ENCODE measurements at places on chromosomes 12 and 14. TPM values are rescaled to one million over a fixed set of nuclear protein-coding genes. Genes with fewer than 3 reads are reported as not detected.

GRCh38 chr12:46382408-46382963 is 9.9 kb upstream of the SLC38A2 start:
- H3K4me1 ChIP-seq, result peaks cover 40% of the 10 kb centered on the region
- H3K27ac ChIP-seq, result peak overlapping the region; percentile 94
- H3K27me3 ChIP-seq, result no peaks in the 10 kb centered on the region
- no peaks in the 10 kb centered on the region for H3K36me3 ChIP-seq

- H3K4me3 ChIP-seq, result no peak overlapping the region
- peaks cover 8% of the 10 kb centered on the region for H3K27me3 ChIP-seq
- no peak for DNase-seq
- no peak overlapping the region for H3K27ac ChIP-seq
- H3K4me1 ChIP-seq, result peaks cover 8% of the 10 kb centered on the region
Measured at GRCh38 chr12:10543499-10543898, 37.8 kb downstream of the EIF2S3B start.

DNA sequence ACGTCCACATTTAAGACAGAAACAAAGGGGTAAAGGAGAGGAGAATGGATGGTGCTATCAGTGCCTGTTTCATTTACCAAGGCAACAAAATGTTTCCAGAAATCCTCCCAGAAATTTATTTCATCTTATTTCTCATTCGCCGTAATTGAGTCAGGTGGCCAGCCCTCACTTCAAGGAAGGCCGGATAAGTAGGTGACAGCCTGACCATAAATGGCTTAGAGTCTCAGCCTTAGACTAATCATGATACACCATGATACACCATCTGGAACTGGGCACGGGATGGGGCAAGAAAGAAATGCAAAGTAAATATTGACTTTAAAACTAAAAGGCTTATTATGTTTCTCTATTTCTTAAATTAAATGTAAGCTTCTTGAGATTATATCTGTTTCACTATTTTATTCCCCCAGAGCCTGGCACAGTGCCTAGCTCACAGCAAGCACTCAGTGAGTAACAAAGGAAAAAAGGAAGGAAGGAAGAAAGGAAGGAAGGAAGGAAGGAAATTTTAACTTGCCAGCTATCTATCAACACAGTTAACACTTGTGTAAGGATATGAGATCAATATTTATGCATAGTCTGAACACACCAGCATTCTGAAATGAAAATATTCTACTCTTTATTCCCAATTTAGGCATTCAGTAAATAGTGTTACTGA is 106.1 kb upstream of the FSCB start:
- no peaks in the 10 kb centered on the region for H3K4me1 ChIP-seq
- H3K36me3 ChIP-seq, result no peaks in the 10 kb centered on the region
- H3K4me3 ChIP-seq, result no peak overlapping the region
- no peak overlapping the region for H3K27ac ChIP-seq

Gene FBLN5
- total RNA-seq, result not detected

DNA sequence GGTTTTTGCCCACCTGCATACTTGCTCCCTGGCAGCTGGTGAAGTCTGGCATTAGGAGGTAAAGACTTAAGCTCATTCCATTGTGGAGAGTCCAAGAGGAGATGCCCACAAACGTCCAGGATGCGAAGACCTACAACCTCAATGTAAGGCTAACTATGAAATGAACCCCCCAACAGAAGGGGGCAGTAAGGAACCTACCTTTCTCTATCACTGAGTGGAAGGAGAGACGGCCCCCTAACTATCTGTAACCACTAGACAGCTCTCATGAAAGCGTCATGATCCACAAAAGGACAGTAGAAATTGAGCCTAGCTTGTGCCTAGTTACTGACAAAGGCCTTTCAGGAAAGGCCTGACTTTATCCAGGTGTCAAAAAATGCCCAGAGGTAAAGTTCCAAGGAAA is 55.3 kb downstream of the ZFYVE21 start:
- no peaks in the 10 kb centered on the region for H3K4me1 ChIP-seq
- H3K27ac ChIP-seq, result no peak overlapping the region
- H3K27me3 ChIP-seq, result no peaks in the 10 kb centered on the region
- peaks cover 25% of the 10 kb centered on the region for H3K36me3 ChIP-seq
- no peak overlapping the region for H3K4me3 ChIP-seq

DNA sequence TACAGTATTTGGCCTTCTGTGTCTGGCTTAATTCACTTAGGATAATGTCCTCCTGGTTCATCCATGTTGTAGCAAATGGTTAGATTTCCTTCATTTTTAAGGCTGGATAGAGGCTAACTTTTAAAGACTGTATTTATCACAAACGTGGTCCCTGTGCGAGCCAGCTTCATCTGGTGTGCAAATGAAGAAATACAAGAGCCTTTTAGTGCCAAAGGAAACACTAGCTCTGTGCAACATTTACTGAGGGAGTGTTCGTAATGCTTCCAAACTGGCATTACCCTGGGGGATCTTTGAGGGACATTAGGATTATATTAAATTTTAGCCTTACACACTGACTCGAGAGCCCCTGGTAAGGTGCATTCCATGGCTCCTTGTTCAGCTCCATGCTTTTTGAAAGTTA is 43.0 kb upstream of the SLC38A2 start:
- DNase-seq, result no peak
- no peaks in the 10 kb centered on the region for H3K27me3 ChIP-seq
- peaks cover 11% of the 10 kb centered on the region for H3K36me3 ChIP-seq
- H3K4me1 ChIP-seq, result no peaks in the 10 kb centered on the region
- H3K27ac ChIP-seq, result no peak overlapping the region
- H3K4me3 ChIP-seq, result no peak overlapping the region

DNA sequence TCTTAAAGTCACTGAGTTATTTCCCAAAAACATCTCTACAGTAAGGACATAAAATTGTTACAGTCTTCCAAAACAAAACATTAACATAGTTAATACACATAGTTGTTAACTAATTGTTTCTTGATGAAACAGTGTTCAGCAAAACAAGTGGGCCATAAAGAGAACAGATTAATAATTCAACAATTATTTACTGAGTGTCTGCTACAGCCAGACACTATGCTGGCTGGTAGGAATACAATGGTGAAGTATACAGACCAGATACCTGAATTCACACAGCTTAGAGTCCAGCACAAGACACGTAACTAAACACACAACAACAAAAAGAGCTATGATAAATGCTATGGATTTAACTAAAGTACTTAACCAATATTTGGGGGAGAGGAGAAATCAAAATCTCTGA is 47.0 kb downstream of the PPP1R12A start:
- H3K36me3 ChIP-seq, result peaks cover 4% of the 10 kb centered on the region
- H3K4me1 ChIP-seq, result peaks cover 69% of the 10 kb centered on the region
- H3K27me3 ChIP-seq, result no peaks in the 10 kb centered on the region
- DNase-seq, result no peak

GRCh38 chr14:31173120-31173837 is 34.3 kb downstream of the HECTD1 start:
- no peak overlapping the region for H3K4me3 ChIP-seq
- H3K27ac ChIP-seq, result no peak overlapping the region
- no peaks in the 10 kb centered on the region for H3K27me3 ChIP-seq
- no peaks in the 10 kb centered on the region for H3K4me1 ChIP-seq
- DNase-seq, result no peak
- H3K36me3 ChIP-seq, result peaks cover 71% of the 10 kb centered on the region

GRCh38 chr14:105944632-105945610 is 418.5 kb downstream of the TMEM121 start:
- peak overlapping the region; percentile 46 for H3K27ac ChIP-seq
- DNase-seq, result peak; percentile 53

DNA sequence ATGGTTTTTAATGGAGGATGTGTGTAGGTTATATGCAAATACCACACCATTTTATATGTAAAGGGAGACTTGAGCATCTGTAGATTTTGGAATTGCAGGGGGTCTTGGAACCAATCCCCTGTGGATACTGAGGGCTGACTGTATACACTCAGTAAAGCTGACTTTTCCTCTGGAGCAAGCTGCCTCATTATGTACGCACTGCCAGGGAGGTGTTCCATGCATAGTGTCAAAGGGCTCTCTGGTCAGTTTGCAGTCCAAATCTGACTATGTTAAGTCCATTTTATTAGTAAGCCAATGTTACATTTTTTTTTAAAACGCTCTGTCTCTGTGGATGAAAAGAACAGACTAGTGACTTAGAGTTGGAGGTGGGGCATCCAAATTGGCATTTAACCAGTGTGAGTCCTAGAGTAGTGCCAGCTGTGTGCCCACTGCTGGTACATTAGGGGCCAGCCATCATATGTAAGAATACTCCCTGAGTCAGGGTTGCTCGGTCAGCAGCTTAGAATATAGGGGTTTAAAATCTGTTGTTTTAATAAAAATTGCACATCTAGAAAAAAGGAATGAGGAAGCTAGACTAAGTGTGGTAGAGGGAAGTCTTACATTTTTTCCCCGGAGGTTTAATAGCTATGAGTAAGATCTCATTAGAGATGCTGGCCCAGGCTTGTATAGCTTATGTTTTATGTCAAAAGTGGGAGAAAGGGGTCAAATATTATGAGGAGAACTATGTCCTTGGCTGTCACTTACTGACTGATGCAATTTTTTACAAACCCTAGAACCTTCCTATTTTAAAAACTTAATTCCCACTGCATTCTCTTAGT is 87.0 kb downstream of the TESC start:
- no peak overlapping the region for H3K4me3 ChIP-seq
- no peaks in the 10 kb centered on the region for H3K4me1 ChIP-seq
- no peaks in the 10 kb centered on the region for H3K27me3 ChIP-seq
- H3K36me3 ChIP-seq, result peaks cover 80% of the 10 kb centered on the region
- H3K27ac ChIP-seq, result no peak overlapping the region

DNA sequence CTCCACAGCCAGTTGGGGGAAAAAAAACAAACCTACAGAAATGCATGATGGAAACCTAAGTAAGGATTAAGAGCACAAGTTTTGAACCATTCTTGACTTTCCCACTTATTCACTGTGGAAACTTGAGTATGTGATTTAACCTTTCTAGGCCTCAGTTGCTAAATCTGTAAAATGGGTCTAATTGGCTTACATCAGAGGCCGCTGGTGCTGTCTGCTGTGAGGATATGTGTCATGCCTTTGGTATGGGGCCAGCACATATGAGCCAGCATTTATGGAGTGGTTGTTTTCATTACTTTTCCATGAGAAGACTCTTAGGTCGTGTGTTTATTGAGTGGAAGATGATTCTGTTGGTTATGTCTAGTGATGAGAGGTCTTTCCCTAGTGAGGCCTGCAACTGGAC is 102.4 kb downstream of the ESR2 start:
- no peak overlapping the region for H3K4me3 ChIP-seq
- H3K27me3 ChIP-seq, result no peaks in the 10 kb centered on the region
- no peak for DNase-seq

Gene VPS37B
- 51.4 TPM for total RNA-seq

Gene RBP5
- total RNA-seq, result 0.44 TPM

GRCh38 chr12:3493043-3493858 is 2.2 kb downstream of the PRMT8 start:
- peaks cover 50% of the 10 kb centered on the region for H3K27me3 ChIP-seq
- H3K27ac ChIP-seq, result no peak overlapping the region
- H3K4me3 ChIP-seq, result peak overlapping the region; percentile 20
- H3K36me3 ChIP-seq, result no peaks in the 10 kb centered on the region

DNA sequence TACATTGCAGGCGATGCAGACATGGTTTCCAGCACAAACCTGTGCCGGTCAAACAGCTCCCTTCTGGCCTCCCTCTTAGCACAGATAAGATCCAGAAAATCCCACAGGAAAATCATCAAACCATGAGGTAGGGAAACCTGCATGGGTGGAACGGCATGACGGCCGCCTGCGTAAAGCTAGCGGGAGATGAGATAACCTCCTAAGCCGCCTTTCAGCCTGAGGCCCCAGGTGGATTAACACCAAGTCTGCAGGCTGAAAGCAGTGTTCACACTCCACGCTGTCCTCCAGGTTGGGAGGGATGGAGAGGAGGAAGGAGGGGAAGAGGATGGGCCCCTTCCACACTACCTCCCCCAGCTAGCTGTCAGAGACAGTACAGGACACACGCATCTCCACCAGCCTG is 63.8 kb downstream of the TSPAN11 start:
- H3K27me3 ChIP-seq, result no peaks in the 10 kb centered on the region
- no peak overlapping the region for H3K4me3 ChIP-seq
- DNase-seq, result no peak
- no peaks in the 10 kb centered on the region for H3K36me3 ChIP-seq
- no peaks in the 10 kb centered on the region for H3K4me1 ChIP-seq
- no peak overlapping the region for H3K27ac ChIP-seq

GRCh38 chr12:62928632-62929031 is 6.3 kb downstream of the PPM1H start:
- no peaks in the 10 kb centered on the region for H3K36me3 ChIP-seq
- peaks cover 25% of the 10 kb centered on the region for H3K27me3 ChIP-seq
- H3K4me1 ChIP-seq, result peaks cover 7% of the 10 kb centered on the region
- no peak for DNase-seq
- H3K27ac ChIP-seq, result no peak overlapping the region

DNA sequence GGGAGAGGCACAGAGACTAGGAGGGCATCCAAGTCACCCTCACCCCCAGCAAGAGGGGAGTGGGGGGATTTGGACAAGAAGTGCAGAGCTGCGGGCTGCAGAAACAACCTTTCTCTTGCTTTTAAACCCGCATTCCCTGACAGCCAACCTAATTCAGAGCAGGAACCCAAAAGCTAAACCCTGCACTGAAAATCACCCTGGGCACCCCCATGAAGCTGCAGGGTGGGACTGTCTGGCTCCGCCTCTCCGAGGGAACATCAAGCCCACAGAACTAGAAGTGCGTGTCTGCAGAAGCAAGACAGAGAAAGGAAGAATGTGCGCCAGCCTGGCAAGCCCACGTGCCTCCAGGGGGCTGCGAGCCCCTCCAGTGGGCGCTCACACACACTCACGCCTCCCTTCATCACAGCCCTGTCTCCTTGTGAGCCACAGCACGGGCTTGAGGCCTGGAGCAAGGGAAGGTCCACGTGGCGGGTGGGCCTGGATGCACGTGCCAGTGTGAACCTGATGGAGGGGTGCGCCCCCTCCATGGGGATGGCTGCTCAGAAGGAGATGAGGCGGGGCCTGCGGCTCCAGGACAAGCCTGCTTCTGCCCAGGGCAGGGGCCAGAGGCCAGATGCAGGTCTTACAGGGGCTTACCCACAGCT is 27.8 kb upstream of the PNMA1 start:
- peak overlapping the region; percentile 91 for H3K27ac ChIP-seq
- H3K4me3 ChIP-seq, result peak overlapping the region; percentile 76
- no peak for DNase-seq
- H3K27me3 ChIP-seq, result no peaks in the 10 kb centered on the region
- peaks cover 72% of the 10 kb centered on the region for H3K4me1 ChIP-seq
- peaks cover 26% of the 10 kb centered on the region for H3K36me3 ChIP-seq

DNA sequence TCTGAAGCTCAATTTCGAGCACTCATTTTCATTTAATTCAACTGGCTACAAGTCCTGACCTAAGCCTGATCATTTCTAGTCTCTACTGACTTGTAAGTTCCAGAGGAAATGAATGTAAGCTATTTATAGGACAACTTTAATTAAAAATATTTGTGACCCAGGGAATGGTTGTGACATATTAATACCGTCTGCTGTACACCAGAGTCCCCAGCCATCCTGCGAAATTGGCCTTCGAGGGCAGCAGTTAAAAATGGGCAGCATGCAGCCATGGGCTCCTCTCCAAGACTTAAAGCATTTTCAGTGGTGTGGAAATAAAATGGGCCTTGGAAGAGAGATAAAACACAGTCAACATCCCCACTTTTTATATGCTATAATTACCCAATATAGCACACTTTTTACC is 30.7 kb upstream of the OVCH1 start:
- no peak overlapping the region for H3K27ac ChIP-seq
- H3K27me3 ChIP-seq, result peaks cover 10% of the 10 kb centered on the region
- no peaks in the 10 kb centered on the region for H3K36me3 ChIP-seq
- H3K4me3 ChIP-seq, result no peak overlapping the region
- no peak for DNase-seq

- no peak overlapping the region for H3K27ac ChIP-seq
- H3K4me3 ChIP-seq, result no peak overlapping the region
Measured at GRCh38 chr14:52703664-52704063, 3.3 kb upstream of the PSMC6 start.
